LoVo (cell line): ENCODE measurements at places on chromosomes 5 and 9.

- no peak for DNase-seq
These were observed 40.2 kb upstream of the LPAR1 start for GRCh38 chr9:111078391-111079038.

DNA sequence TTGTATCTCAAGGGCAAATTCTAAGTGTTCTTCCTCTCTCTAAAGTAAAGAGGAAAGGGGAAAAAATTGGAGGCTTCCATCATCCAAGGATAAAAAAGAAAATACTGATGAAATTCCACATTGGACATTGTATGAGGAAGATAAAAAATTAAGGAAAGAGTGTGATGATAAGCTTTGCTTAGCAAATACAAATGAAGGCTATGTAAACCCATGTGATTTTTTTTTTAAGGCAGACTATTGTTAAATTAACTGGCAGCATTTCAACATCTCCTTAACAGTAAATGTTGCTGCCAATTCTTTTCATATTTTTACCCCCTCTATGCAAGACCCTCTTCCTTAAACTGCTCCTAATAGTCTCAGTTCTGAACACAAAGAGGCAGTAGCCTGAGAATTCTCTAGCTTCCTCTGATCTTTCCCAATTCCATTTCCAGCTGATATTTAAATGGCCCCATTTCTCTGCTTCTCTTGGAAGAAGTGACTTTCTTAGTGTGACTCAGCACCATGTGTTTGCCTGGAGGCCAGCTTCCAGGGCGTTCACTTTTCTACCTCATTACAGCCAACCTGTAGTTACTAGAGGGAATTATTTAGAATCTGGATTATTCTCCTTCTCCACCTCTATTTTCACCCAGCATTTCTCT, 159.7 kb downstream of the TLE1 start:
- DNase-seq, result peak; percentile 36

- DNase-seq, result no peak
These were observed 75.1 kb downstream of the PTTG1 start for GRCh38 chr5:160496784-160497183.

DNA sequence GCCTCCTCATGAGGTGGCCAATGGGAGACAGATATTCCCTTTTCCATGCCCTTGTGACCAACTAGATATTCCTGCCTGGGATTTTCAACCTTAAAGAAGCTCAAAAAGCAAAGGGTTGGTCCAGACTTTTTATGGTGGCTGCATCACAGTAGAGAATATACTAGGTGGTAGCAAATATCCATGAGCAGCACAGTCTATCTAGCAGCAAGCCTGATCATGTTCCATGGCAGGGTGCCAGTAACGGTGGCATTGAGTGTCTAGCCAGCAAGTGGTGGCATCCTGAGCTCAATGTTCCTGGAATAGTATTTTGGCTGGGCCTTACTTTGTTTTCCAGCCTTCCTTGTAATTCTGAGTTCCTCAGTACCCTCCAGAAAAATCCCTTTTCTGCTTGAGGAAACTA, 25.8 kb downstream of the CDC25C start:
- DNase-seq, result no peak

DNA sequence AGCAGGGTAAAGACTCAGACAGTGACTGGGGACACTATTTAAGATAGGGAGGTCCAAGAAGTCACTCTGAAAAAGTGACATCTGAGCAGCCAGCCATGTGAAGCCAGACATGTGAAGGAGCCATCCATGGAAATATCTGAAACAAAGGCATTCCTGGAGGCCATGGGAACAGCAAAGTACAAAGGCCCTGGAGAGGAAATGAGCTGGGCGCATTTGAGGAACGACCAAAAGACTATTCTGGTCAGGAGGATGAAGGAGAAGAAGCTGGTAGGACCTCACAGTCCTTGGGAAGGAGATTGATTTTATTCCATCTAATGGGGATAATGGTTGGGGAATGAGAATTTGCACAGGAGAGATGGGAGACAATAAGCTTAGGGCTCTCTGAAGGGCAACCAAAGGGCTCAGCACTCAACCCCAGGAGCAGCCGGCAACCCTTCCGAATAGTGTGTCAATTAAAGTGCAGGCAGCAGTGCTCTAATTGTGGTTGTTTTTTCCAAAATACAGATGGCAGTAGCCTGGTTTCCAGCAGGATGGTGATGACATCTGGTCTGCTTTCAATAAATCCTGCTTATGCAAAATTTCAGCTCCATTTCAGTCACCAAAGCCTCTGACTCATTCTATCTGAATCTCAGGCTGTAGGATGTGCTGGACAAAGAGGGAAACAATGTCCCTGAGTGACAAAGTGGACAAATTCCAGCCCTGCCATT, 26.7 kb downstream of the FOXI1 start:
- DNase-seq, result no peak

DNA sequence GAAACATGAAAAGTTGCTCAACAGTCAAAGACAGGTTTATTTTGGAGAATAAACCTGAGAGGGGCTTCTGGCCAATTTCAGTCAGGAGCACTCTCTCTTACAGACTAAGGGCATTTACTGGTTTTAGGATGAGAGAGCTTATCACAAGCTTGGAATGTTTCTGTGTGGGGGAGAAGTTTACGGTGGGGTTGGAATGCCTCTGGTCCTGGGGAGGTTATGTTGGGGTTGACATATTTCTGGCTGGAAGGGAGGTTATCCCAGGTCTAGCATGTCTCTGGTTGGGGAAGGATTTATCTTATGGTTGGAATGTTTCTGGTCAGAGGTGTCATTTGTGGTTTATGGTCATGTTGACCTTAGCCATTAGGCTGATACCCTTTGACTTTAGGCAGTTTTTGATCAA, 1867.3 kb downstream of the EFNA5 start:
- no peak for DNase-seq

- no peak for DNase-seq
These were observed 47.0 kb downstream of the DNAJC21 start for GRCh38 chr5:34976347-34976746.

DNA sequence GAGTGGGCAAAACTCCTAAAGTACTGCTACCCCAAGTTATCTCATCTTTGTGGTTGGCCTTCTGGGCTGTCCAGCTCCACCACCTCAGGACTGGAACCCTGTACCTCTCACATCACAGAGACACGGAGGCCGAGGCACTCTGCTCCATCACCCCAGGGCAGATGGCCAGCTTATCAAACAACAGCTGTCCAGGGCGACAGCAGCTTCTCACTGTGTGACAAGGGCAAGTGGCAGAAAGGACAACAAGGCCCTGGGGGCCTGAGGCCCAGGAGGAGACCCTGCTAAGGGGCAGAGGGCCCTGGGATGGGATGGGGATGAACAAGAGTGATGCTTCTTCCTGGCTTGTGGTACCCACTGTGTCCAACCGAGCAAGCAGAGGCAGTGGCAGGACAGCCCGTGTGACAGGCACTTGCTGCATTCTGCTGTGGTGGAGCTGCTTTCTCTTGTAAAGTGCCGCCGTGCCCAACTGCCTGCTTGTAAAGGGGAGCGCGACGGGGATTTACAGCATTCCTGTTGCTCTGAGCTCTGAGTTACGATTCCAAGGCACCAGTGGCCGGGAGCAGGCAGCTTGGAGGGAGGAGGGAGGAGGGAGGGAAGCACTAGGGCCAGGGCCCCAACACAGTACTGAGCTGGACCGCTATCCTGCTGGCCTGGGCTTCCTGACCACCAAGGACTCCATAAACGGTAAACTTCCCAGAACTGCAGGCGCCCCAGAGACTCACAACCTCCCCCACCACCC, 71.2 kb downstream of the SHB start:
- no peak for DNase-seq

GRCh38 chr9:4962085-4962484, 23.0 kb upstream of the JAK2 start:
- DNase-seq, result no peak

- DNase-seq, result no peak
These were observed 50.6 kb downstream of the PCSK5 start for GRCh38 chr9:75941066-75941465.

GRCh38 chr9:112764837-112765236, 14.3 kb downstream of the SNX30 start:
- DNase-seq, result no peak

GRCh38 chr9:34638138-34638445, 505 bp upstream of the SIGMAR1 start:
- no peak for DNase-seq

DNA sequence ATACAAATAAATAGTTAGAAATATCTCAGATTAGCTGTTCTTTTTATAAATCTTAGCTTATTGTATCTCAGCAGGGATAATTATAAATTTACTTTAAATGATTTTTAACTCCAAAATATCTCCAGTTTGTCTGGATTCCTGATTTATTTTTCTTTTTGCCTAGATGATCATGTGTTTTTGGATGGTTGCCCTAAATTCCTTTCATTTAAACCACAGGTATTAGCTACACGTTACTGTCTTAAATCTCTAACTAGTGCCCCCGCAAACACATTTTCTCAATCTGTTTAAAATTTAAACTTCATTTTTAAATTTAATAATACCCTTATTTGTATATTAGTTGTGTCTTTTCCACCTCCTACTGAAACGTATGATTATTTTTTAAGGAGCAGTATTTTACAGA, 5.6 kb downstream of the FER start:
- DNase-seq, result no peak

DNA sequence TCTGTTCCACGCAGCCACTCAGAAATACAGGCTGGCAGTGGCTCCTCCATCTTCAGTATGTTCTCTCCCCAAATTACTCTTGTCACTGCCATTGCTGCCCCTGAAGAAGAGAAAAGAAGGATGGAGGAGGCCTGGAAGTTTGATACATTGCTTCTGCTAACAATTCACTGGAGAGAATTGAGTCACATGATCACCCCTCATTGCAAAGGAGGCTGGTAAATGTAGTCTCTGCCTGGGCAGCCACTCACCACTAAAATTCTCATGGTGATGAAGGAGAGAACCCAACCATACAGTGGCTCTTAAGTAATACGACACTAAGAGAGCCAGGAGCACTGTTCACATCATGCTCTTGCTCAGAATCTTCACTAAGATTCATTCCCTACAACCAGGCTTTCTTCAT, 112.0 kb downstream of the DOCK8 start:
- no peak for DNase-seq

- no peak for DNase-seq
These were observed 212.9 kb downstream of the FANCC start for GRCh38 chr9:95104581-95104960.

DNA sequence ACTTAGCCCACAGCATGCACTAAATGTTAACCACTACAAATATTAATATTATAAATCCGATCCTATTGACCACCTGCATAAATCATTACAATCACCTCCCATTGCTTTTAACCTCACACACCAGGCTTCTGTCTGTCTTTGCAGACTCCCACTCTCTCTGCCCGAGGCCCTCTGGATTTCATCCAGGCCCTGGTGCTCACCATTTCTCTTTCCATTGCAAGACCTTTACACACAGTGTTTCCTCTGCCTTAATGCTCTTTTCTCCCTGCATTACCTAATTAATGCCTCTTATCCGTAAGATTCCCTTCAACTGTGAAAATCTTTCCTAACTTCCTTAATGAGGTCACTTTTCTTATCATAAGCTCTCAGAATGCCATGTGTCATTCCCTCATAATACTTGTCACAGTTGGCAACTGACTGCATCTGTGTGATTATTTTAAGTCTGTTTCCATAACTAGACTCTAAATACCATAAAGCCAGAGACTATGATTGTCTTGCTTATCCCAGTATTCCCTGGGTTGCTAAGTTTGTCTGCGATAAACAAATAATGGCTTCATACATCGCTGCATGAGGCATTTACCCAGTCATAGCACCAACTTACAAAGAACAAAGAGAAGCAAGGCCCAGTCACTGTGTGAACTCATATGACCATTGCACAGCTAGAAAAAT, 155.1 kb downstream of the CCDC192 start:
- peak; percentile 33 for DNase-seq

- DNase-seq, result no peak
These were observed 73.2 kb downstream of the UBAP1 start for GRCh38 chr9:34252016-34252415.

GRCh38 chr9:130297371-130297770, 31.8 kb downstream of the HMCN2 start:
- DNase-seq, result no peak
